Stomach (tissue), 19 donors: ENCODE measurements at places on chromosomes 16 and 17.
A peak's percentile ranks its signal among the peaks of the same experiment; 100 is the strongest.

GRCh38 chr16:10937068-10937859 is 5.0 kb downstream of the DEXI start:
- peak; percentile 71 for DNase-seq

DNA sequence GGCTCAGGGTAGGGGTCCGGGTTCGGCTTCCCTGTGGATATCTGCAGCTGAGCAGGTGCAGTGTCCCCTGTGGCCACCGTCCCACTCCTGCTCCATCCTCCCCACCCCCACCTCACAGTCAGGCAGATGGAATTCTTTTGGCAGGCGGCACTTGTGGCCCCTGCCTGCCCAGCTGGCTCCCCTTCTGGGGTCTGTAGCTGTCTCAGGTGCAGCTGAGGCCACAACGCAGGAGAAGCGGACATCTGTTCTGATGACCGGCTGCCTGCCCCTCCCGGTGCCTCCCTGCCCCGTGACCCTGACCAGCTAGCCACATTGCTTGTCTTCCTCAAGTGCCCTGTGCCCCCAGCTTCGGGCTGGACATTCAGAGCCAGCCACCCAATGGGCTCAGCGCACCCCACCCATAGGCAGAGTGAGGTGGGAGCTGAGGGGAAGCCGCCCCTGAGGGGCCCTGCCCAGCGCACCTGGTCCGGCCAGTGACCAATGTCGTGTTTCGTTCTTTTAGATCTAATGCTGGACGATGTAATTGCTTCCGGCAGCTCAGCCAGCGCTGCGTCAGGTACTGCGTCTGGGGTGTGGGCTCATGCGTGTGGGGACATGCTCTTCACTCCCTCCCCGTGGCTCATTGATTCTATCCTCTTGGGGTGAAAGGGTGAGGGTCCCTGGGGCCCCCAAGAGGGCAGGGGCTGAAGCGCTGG is 25.2 kb upstream of the ABCC3 start:
- DNase-seq = no peak

DNA sequence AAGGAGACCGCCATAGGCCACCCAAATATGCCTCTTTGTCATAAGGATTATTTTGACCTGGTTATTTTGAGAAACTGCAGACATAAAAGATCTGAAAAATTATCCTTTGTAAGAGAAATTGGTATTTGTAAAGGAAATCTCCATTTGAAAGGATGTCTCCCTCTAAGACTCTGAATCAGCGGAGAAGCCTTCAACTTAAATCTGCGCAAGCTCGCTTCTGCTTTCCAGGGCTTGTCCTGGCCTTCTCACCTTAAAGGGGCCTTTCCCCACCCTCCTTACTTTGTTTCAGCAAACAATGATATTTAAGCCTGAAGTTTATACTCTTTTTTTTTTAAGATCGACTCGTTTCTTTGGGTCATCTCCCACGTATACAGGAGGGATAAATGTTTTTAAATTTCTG is 34.5 kb downstream of the HSBP1 start:
- DNase-seq = no peak

- DNase-seq = no peak
Observed at GRCh38 chr17:27442702-27443101, 13.5 kb upstream of the KSR1 start.

- no peak for DNase-seq
Observed at GRCh38 chr17:71980171-71980570, 140.6 kb upstream of the SOX9 start.

DNA sequence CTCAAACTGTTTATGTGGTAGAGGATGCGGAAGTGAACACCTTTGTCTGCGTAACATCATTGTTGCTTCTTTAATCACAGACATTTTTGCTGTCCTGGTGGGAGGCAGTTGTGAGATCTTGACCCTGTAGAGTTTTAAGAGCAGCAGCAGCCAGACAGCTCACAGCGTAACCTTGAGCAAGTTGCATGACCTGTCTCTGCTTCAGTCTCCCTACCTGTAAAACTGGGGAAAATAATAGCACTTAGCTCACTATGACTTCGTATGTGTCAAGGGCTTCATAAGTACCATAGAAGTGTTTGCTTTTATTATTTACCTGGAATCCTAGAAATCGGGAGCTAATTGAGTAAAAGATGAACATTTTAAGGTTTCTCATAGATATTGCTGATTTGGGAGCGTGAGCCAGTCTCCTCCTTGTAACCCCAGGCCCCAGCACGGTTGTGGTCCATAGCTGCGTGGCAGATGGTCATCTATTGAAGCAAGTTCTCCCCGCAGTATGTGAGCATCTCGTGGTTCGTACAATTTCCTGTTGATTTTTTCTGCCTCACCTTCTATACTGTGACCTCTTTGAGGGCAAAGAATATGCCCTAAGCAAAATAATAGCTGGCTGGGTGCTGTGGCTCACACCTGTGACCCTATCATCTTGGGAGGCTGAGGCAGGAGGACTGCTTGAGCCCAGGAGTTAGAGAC is 34.4 kb downstream of the GPRC5B start:
- DNase-seq = no peak

GRCh38 chr16:75035410-75035968 is 36.7 kb downstream of the ZNRF1 start:
- DNase-seq = no peak

- no peak for DNase-seq
Observed at GRCh38 chr16:17759451-17760390, 289.0 kb upstream of the XYLT1 start.

DNA sequence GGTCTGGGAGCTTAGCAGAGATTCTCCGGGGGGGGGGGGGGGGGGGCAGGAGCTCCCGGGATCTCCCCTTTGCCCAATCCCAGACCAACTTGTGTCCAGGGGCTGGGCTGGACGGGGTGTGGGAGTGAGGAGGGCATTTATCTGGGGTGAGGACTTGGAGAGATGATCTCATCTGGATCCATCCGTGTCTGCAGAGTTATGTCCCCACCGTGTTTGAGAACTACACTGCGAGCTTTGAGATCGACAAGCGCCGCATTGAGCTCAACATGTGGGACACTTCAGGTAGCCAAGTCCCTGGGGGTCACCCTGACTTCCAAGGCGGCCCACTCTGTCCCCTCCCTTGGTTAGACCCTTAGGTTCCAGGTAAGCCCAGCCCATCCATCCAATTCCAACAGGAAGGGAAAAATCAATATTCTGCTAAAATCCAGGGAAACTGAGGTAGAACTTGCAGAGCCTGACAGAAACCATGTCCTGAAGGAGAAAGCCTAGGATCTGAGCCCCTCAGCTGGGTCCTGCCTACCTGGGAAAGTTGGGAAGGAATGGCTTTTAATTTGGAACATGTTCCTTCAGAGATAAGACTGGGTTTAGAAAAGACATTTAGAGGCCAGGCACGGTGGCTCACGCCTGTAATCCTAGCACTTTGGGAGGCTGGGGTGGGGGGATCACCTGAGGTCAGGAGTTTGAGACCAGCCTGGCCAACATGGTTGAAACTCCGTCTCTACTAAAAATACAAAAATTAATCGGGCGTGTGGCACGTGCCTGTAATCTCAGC is 921 bp downstream of the RND2 start:
- DNase-seq = no peak

GRCh38 chr17:7238420-7239090 is 702 bp downstream of the PHF23 start:
- peak; percentile 75 for DNase-seq

- no peak for DNase-seq
Observed at GRCh38 chr17:8289103-8289397, 580 bp downstream of the RANGRF start.

- DNase-seq = no peak
Observed at GRCh38 chr16:22786284-22786683, 27.7 kb upstream of the HS3ST2 start.

DNA sequence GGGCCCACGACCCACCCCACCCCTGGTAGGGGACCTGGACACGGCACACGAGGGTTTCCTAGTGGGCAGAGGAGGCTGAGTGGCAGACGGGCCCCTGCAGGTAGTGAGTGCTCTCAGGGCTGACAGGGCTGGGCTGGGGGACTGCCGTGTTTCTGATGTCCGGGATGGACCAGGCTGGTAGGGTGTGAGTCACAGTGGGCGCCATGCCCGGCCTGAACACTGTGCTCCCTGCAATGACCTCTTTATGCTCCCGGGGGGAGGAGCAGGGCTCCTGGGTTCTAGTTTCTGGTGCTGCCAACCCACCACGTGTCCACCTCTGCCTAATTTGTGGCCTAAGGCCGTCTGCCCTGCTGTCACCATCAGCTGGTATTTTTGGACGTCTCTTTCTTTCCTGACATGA is 26.3 kb downstream of the ARHGAP23 start:
- peak; percentile 63 for DNase-seq

DNA sequence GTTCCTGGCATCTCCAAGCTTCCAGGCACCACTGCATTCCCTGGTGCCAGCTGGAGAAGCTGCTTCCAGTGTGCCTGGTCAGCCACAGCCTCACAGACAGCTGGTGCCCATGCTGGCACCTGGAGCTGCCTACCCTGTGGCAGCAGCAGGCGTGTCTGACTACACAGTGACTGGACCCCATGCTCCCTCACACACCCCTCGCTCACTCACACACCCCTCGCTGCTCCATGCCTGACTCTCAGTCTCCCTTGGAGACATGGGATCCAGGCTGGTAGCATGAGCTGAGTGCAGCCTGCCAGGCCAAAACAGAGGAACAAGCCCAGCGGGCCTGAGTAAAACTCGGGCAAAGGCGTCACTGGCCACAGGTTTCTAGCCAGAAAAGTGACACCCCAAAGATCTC is 59.1 kb upstream of the SMIM36 start:
- no peak for DNase-seq

- DNase-seq = no peak
Observed at GRCh38 chr16:57870753-57871454, 68.6 kb upstream of the KIFC3 start.

GRCh38 chr17:47316311-47316710 is 7.4 kb upstream of the EFCAB13 start:
- peak; percentile 53 for DNase-seq

DNA sequence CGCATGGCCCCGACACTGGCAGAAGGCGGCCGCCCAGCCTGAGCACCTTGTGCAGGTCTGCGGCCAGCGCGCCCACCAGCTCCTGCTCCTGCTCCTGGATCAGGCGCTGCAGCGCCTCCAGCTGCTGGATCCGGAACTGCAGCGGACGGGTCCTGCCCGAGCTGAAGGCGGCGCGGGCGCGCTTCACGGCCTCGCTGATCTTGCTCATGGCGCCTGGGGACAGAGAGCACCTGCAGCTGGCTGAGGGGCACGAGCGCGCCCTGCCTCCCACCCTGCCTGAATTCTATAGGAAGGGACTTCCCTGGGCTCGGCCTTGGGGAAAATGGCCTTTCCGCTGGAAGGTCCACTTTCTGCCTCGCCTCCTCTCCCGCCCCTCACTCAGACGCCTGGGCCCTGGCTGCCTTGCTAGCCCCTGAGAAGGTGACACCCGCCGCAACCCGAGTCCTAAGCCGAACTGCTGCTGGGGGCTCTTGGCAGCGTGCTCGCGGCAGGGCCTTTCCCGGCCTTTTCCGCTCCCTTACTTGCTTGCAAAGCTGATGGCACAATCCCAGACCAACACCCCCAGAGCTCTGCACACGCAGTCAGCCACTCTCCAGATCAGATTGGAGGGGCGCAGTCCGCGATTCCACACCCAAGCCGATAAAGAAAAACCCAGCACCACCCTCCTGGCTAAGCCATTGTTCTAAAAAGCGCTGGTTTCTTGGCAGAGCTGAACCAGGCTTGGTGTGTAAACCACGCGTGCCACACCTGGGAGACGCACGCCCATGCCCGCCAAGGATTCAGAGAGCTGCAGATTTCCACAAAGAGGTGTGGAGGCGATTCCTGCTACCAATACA is 3.0 kb downstream of the ALDH3A1 start:
- peak; percentile 97 for DNase-seq

DNA sequence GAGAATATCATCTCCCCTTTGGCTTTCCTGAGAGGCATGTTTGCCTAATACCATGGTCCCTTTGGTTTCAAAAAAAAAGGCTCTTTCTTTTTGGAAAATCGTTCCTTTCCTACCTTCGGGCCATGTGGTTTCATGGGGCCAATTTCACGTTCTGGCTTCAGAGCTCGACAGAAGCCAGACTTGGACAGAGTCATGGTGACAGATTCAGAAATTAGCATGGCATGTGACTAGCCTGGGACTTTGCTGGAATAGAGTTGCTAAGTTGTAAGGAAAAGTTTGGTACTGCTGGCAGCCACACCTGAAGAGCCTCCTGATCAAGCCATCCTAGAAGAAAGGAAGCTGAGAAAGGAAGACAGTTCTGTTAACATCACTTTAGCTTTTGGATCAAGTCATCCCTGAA is 2.4 kb upstream of the VWA3A start:
- no peak for DNase-seq

- DNase-seq = no peak
Observed at GRCh38 chr17:62057696-62058095, 7.4 kb downstream of the MED13 start.

DNA sequence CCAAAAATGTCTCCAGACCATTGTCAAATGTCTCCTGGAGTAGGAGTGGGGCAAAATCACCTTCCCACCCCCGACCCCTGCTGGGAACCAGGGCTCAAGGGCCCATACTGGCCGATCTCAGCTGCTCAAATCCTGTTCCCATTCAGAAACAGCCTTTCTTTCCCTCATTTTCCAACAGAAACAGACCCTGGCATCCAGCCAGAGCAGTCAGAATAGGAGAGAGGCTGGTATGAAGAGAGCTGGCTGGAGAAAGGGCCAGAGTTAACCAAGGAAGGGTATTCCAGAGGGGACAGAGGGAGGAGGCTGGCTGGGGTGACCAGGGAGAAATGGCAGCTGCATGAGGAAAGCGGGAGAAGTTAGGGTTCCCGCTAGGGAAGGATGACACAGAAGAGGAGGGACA is 199.1 kb downstream of the XYLT1 start:
- DNase-seq = peak; percentile 79

- no peak for DNase-seq
Observed at GRCh38 chr17:81336930-81337325, 41.8 kb upstream of the SLC38A10 start.

DNA sequence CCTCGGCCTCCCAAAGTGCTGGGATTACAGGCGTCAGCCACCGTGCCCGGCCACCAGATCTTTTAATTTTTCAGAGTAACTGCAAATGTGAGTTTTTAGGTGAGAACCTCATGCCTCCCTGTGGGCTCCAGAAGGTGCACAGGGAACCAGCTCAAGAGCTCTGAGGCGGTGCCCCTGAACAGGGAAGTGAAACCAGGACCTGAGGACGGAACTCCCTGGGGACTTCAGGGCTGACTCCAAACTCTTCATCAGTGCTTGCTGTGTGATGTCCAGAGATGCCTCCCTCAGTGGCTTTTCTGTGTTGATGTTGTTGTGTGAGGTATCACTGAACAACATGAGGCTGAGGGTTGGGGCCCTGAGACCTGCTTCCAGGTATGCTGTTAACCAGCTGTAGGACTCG is 23.8 kb downstream of the SLC12A3 start:
- no peak for DNase-seq

GRCh38 chr17:44367231-44367979 is 3.8 kb upstream of the FAM171A2 start:
- no peak for DNase-seq

GRCh38 chr17:74968361-74968780 is 4.2 kb downstream of the HID1 start:
- DNase-seq = peak; percentile 88

- DNase-seq = no peak
Observed at GRCh38 chr16:52558448-52558847, 11.5 kb upstream of the TOX3 start.

DNA sequence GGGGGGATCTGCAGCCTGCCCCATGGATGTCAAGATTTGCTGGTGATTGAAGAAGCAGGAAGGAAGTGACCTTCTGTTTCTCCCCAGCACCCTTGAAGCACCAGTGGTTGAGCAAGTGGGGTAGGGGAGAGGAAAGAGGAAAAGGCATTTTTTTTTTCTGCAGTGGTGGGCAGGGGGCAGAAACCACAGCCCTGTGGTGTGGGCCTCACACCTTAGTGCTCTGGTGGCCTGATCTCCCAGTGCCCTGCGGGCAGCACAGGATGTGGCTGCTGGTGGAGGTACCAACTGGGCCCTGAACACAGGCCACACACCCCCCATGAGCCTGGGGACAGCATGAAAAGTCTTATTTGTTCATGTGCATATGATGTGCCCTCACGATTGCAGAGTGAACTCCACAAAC is 7.1 kb downstream of the ITGAD start:
- DNase-seq = no peak
